ENCODE measurements at places on chromosomes 7 and 10.

DNA sequence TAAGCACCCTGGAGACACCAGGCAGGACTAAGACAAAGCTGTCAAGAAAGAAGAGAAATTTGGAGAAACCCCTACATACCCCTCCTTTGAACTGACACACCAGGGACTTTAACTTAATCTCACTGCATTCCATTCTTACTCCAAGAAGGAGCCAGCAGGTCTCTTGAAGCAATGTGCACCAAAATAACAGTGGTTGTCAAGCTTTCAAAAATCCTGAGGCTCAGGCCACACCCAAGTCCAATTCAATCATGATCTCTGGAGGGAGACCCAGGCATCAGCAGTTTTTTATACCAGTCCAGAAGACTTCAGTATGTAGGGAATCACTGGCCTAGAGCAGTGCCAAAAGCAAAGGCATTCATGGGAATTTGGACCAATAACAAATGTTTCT, 6.8 kb downstream of the SLC25A13 start:
- DNase-seq, result no peak

- DNase-seq, result no peak
Observed at GRCh38 chr10:70575486-70575873, 27.1 kb downstream of the PRF1 start.

GRCh38 chr7:116177009-116177408, 33.3 kb upstream of the TES start:
- no peak for DNase-seq

DNA sequence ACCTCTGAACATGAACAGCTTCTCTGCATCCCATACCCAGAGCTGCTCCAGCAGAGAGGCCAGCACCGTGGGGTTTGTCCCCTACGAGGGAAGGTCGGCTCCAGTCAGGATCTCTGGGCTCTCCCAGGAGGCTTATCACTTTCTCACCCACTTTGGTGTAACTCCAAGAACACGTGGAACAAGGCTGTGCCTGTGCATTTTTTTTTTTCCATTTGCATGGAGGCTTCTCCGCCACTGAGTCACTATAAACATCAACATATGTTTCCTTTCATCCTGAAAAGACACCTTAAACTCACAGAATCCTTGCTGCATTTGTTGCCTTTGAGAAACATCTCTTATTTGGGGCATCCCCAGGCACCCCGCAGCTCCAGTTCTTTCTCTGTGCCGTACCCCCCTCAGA, 29.4 kb upstream of the ECHDC3 start:
- DNase-seq, result no peak

DNA sequence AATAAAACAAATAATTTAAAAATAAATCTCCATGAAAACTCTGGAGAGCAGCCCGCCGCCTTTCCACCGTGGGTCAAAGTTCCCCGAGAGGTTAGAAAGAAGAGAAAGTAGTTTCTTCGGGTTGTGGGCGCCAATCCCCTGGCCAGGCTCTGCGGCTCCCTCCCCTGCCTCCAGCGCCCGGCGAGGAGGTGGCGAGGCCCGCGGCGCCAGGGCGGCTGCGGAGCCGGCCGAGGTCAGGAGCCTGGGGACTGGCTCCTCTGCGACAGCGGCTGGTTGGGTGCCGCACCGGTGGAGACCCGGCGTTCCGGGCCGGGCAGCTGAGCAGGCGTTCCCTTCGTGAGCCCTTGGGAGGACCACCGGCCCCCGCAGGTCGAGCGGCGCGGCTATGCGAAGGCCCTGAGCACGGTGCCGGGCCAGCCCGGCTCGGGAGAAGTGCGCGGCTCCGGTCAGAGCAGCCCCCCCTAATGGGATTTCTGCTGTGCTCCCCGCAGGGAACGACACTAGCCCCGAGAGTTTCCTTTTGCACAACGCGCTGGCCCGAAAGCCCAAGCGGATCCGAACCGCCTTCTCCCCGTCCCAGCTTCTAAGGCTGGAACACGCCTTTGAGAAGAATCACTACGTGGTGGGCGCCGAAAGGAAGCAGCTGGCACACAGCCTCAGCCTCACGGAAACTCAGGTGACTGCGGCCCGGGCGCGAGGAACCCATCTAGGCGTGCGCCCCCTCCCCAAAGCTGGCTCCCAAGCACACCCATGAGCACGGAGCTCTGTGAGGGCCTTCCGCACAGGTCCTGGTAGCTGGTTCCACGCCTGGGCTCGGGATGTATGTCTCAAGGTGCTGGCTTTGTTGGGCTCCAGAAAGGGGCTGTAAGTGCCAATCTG, 2.8 kb downstream of the EMX2 start:
- DNase-seq, result no peak

DNA sequence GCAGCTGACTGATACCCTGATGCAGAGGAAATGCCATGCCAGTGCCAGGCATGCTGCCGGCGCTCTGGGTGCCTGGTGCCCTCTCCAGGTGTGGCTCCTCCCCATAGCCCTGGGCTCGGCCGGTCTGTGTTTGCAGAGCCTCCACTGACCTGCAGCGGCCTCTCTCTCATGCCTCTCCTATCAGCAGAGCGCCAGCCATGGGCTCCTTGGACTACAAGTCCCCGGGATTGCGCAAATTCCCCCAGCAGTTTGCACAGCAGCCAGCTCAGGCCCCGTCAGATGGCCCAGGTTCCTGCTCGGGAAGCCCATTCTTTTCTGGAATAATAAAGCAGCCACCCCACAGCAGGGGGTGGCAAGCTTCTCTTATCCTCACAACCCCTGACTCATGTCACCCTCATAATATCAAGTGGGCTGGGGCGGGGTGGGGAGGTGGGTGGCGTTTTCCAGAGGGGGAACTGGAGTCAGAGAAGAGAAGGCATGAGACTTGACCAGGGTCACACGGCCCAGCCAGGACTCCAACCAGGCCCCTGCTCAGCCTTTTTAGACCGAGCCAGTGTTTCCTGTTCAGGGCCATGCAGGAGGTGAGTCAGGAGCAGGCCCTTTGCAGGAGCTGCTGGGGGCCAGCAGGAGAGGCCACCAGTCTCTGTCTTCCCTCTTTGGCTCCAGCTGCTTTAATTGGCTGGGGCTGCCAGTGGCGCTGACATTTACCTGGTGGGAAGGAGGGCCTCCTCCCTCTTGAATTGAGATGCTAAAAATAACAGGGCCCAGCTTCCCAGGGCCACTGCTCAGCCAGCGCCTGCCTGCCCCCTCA, 58.6 kb downstream of the ZMIZ1 start:
- no peak for DNase-seq

GRCh38 chr10:122487174-122487765, 25.9 kb downstream of the HTRA1 start:
- no peak for DNase-seq

DNA sequence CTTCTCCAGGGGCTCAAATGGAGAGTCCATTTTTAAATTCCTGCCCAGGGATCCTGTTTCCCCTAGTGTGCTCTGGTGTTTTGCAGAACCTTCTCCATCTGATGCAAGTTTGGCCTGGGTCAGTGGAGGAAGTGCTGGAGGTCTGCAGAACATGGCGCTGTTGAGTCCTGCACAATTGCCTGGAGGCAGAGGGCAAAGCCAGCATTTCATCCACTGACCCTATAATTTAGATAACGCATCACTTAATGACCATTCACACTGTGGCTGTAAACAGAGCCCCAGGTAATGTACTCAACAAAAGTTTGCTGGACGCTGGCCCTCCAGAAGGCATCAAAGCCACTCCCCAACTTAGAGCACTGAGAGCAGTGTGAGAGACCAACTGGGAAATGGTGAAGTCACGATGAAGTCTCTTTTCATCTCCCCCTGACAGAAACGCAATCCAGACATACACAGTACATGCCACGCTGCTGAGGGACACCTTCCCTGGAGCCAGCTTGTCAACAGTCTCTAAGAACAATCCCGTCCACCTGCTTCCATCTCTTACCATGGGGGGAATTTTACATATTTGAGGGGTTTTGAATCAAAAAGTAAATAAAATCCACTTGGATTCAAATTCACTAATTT, 13.4 kb downstream of the C10orf71 start:
- no peak for DNase-seq

DNA sequence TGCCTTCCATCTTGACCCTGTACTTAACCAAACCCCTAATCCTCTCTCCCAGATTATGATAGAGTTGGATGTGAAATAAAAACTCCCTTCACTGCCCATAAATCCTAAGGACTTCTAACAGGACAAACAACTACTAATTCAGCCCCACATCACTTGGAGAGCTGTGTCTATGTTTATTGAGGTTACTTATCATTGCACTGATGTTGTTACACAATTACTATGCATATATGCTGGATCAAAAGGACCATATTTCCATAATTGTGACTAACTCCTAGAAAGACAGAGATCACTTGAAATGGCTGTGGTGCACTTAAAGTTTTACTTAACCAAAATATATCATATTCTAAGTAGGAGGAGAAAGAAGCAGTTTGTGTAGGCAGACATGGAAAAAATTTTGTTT, 144.9 kb upstream of the AGK start:
- no peak for DNase-seq

- no peak for DNase-seq
Observed at GRCh38 chr10:123202506-123202905, 48.3 kb downstream of the BUB3 start.

DNA sequence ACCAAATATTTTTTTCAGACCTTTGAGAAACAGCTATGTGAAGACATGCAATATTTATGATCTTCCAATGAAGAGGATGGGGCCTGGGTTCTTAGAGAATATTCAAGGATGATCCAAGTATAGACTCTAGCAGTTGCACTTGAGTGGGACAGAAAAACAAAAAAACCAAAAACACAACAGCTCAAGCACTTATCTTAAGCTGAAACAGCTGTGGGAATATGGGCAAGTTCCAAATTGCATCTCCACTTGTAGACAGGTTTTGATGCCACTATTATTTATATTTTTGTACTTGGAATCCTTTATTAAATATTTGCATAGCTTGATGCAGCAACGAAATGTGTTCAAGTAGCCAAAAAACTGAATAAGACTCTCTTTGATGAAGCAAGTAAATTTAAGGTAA, 2.2 kb upstream of the PDK4 start:
- no peak for DNase-seq

- DNase-seq, result no peak
Observed at GRCh38 chr10:24513155-24513554, 210.5 kb downstream of the ARHGAP21 start.

DNA sequence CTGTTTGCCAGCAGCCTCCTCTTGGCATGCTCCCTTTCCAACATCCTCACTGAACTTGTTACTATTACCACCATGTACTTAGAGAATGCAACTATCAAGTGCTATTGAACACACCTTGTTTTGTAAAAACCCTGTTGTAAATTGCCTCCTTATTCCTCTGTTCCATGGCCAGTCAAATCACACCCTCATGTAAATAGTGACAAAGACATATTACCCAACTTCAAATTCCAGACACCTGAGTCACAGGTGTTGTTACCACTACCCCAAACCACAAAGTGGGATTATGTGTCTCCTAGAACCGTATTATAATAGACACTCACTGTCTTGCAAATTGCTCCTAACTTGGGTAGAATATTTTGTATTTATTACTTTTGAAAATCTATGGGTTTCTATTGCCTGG, 263.2 kb upstream of the C7orf33 start:
- no peak for DNase-seq

GRCh38 chr10:18474118-18474455, 177.3 kb downstream of the NSUN6 start:
- DNase-seq, result no peak

DNA sequence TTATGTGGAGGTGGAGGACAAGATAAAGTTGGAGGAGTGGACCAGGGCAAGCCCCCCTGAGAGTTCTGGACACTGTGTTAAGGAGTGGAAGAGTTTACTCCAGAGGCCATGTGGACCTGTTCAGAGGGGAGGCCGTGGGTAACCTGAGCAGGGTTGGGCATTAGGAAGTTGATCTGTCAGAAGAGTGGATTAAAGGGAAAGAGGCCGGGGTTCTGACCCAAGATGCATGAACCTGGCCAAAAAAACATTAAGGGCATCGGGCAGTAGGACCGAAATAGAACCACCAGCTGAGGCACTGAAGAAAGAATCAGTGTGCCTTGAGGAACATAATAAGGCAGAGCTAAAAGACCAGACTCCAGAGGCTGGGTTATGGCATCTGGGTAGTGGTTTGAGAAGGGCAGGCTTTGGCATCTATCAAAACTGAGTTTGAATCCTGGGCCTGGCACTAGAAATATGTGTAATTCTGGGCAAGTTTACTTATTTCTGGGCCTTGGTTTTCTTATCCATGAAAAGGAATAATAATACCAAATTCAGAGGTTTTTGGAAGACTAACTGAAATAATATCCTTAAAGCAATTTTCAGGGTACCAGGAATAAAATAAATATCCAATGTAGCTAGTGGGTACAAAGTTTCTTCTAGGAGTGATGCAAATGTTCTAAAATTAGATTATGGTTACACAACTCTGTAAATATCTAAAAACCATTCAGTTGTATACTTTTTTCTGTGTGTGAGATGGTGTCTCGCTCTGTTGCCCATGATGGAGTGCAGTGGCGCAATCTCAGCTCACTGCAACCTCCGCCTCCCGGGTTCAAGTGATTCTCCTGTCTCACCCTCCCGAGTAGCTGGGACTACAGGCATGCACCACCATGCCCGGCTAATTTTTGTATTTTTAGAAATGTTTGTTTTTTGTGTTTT, 10.9 kb upstream of the FRAT1 start:
- no peak for DNase-seq

- no peak for DNase-seq
Observed at GRCh38 chr7:148483515-148484308, 106.9 kb upstream of the C7orf33 start.

- DNase-seq, result no peak
Observed at GRCh38 chr10:79452174-79452611, 6.8 kb upstream of the ZCCHC24 start.

GRCh38 chr7:108415821-108416536, 40.3 kb downstream of the NRCAM start:
- peak; percentile 16 for DNase-seq

DNA sequence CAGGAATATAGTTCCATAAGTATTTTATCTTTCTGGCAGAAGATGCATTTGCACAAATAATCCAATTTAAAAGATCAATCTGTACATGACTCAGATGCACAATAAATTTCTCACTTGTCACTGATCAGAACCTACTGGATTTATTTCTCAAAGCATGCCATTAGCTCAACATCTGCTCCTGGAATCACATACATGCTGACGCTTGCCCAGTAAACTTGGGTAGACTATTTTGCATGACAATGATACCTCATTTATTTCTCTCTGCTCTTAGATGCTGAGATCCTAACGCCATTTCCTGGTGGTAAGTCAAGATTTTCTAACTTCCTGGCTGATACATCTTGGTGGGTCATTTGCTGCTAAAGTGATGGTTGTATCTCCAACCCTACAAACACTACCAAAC, 33.8 kb upstream of the C10orf120 start:
- DNase-seq, result no peak

Measured in GOT3 (cell line).